Kasumi-1 (cell line): ENCODE measurements at places on chromosomes 13 and 19.

GRCh38 chr19:50333235-50333736 is 4.1 kb upstream of the KCNC3 start:
- no peak for DNase-seq

DNA sequence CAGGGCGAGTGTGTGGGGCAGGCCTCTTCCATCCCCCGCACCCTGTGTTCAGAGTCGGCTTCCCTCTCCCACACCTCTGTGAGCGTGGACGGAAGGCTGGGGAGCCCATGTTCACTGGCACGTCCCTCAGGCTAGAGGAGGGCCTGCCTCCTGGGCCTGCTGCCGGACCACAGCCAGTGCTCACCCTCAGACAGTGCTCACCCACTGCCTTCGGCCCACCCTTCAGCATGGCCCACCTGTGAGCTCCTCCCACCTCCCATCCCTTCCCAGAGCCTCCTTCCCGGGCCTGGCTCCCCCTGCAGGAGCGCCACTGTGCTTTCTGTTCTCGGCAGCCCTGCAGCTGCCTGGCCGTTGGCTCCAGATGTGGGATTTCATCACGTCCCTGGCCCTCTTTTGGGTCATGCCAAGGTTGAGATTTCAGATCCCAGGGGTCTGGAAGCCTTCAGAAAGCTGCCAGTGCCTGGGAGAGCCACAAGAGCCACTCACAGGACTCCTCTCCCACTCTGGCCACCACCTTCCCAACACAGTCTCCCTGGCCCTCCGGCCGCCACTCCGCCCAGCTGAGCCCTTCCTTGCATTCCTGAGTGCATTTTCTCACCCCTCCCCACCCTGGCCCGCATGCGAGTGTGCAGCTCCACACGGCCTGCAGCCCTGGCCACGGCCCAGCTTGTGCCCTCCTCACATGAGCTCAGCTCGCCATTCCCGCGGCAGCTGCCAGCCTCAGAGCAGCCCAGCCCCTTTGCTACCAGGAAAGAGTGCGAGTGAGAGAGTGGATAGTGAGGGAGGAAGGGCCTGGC is 25.3 kb downstream of the CAPN12 start:
- no peak for DNase-seq

GRCh38 chr19:12202250-12202649 is 39.4 kb downstream of the ZNF136 start:
- DNase-seq = no peak

- DNase-seq = no peak
These were observed 104.7 kb downstream of the MYCBP2 start for GRCh38 chr13:77222000-77222690.

- no peak for DNase-seq
These were observed 109.9 kb downstream of the COL4A1 start for GRCh38 chr13:110197026-110197425.

DNA sequence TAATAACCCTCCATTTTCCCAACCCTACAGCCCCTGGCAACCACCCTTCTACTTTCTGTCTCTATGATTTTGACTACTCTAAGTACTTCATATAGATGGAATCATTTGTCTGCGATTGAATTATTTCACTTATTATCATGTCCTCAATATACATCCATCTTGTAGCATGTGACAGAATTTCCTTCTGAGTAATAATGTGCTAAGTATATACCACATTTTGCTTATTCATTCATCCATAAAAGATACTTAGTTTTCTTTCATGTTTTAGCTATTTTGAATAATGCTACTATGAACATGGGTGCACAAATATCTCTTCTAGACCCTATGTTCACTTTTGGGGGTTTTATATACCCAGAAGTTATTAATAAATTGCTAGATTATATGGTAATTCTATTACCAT is 17.4 kb upstream of the NDFIP2 start:
- no peak for DNase-seq

GRCh38 chr19:46537136-46538097 is 41.8 kb upstream of the PNMA8B start:
- DNase-seq = peak; percentile 55

- no peak for DNase-seq
These were observed 697.3 kb downstream of the PCDH9 start for GRCh38 chr13:66532845-66533244.
